SJCRH30 (cell line): ENCODE measurements at places on chromosomes 11 and 22. TPM values are rescaled to one million over a fixed set of nuclear protein-coding genes. Genes with fewer than 3 reads are reported as not detected.

The OR52A1 gene
- total RNA-seq, result not detected in 2 replicates

GRCh38 chr11:115280775-115281174 is 223.4 kb downstream of the CADM1 start:
- no peak for DNase-seq
- H3K36me3 ChIP-seq, result no peaks in the 10 kb centered on the region
- H3K27me3 ChIP-seq, result no peaks in the 10 kb centered on the region
- H3K4me3 ChIP-seq, result no peak overlapping the region
- H3K27ac ChIP-seq, result no peak overlapping the region

- H3K36me3 ChIP-seq, result no peaks in the 10 kb centered on the region
- H3K4me1 ChIP-seq, result peaks cover 5% of the 10 kb centered on the region; the same call in 1 of the 2 replicates
- H3K27me3 ChIP-seq, result peaks cover 14% of the 10 kb centered on the region
- DNase-seq, result no peak
- H3K4me3 ChIP-seq, result no peak overlapping the region
- H3K27ac ChIP-seq, result no peak overlapping the region
Measured at GRCh38 chr22:46028106-46028991, 51.4 kb upstream of the WNT7B start.

GRCh38 chr11:106043540-106043939 is 21.5 kb upstream of the MSANTD4 start:
- H3K27ac ChIP-seq, result no peak overlapping the region
- H3K4me3 ChIP-seq, result no peak overlapping the region
- H3K27me3 ChIP-seq, result no peaks in the 10 kb centered on the region
- no peak for DNase-seq
- H3K4me1 ChIP-seq, result no peaks in the 10 kb centered on the region

DNA sequence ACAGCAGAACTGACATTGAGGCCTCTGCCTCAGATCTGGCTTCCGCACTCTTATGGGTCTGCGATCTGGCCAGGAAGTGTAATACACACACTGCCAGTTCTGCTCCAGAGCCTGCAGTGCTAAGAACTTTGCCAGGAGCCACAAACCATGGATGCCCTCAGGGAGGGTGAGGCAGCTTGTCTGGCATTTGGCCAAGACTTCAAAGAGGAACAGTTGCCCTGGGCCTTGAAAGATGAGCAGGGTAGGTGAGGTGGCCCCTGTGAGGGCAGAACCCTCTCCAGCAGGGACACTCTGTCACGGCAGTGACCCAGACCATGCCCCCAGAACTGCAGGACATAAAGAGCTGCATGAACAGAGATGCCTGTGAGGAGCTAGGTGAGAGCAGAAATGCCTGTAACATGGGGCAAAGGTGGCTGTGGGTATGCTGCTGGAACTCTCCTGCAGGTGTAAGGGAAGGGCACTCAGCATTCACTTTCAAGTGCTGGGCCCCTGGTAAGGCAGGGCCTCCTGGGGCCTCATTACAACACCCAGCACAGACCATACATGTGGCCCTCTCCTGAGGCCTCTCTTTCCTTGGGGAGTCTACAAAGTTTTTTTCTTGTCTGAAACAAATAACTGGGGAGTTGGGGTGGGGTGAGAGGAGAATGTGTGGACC is 47.3 kb downstream of the NEU3 start:
- no peak overlapping the region for H3K27ac ChIP-seq
- no peaks in the 10 kb centered on the region for H3K4me1 ChIP-seq
- H3K4me3 ChIP-seq, result no peak overlapping the region
- H3K27me3 ChIP-seq, result no peaks in the 10 kb centered on the region

DNA sequence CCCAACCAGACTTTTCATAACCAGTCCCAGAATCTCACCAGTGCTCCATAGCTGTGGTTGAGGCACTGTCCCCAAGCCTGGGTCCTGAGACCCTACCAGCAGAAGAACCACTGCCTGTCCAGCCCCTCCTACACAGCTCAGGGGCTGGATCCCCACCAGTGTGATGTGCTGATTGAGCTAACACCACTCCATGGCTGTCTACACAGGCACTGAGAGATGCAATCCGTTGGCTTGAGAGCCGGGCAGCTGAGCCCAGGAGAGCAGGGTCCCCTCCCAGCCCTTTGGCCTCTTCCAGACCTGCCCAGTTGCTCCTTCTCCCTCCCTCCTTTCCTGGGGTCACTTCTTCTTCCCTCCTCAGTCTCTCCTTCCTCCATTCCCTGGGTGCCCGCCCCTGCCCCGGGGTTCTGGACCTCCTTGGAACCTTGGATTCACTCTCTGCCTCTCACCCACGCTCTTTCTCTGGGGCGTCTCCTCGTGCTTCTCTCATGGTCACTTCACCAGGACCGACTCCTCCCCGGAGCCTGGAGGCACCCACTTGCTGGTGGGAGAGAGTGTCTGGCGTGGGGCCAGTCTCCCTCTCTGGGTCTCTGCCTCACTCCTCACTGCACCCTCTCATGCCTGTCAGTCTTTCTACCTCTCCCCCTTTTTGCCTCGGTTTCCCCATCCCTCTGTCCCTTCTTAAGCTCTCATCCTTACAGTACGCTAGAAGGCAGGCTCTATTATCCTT is 706 bp upstream of the SCYL1 start:
- H3K27me3 ChIP-seq, result no peaks in the 10 kb centered on the region
- H3K4me3 ChIP-seq, result peak overlapping the region; percentile 40
- no peaks in the 10 kb centered on the region for H3K36me3 ChIP-seq
- no peak for DNase-seq
- peaks cover 4% of the 10 kb centered on the region; the same call in 1 of the 2 replicates for H3K4me1 ChIP-seq

The MMP3 gene
- total RNA-seq, result 0.43 and 0.71 TPM in 2 replicates

GRCh38 chr11:119803726-119804294 is 74.8 kb upstream of the NECTIN1 start:
- H3K36me3 ChIP-seq, result no peaks in the 10 kb centered on the region
- no peak for DNase-seq
- H3K27me3 ChIP-seq, result no peaks in the 10 kb centered on the region
- no peaks in the 10 kb centered on the region for H3K4me1 ChIP-seq

GRCh38 chr11:120281143-120281795 is 41.3 kb downstream of the POU2F3 start:
- no peak overlapping the region for H3K4me3 ChIP-seq
- no peak for DNase-seq
- H3K4me1 ChIP-seq, result no peaks in the 10 kb centered on the region
- H3K36me3 ChIP-seq, result no peaks in the 10 kb centered on the region
- no peaks in the 10 kb centered on the region for H3K27me3 ChIP-seq
- no peak overlapping the region for H3K27ac ChIP-seq

DNA sequence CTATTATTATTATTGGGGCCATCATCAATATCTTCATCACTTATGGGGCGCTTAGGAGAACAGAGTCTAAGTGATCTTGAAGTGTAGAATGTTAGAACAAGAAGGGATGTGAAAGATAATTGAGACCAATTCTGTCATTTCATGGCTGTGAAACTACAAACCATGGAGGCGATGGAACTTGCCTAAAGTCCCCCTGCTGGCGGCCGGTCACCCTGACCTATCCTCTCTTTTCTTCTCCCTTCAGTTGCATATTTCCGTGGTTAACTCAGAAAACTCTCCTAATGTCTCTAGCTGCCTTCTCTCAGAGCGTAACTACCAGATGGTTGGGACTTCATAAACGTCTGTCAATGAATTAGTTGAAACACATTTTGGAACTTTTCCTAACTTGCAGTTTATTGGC is 6.6 kb upstream of the OR4B1 start:
- no peaks in the 10 kb centered on the region for H3K27me3 ChIP-seq
- H3K27ac ChIP-seq, result no peak overlapping the region
- no peak overlapping the region for H3K4me3 ChIP-seq

GRCh38 chr11:11944444-11944843 is 64.0 kb downstream of the DKK3 start:
- no peak overlapping the region for H3K27ac ChIP-seq
- peaks cover 72% of the 10 kb centered on the region for H3K36me3 ChIP-seq
- DNase-seq, result no peak
- no peaks in the 10 kb centered on the region for H3K27me3 ChIP-seq

DNA sequence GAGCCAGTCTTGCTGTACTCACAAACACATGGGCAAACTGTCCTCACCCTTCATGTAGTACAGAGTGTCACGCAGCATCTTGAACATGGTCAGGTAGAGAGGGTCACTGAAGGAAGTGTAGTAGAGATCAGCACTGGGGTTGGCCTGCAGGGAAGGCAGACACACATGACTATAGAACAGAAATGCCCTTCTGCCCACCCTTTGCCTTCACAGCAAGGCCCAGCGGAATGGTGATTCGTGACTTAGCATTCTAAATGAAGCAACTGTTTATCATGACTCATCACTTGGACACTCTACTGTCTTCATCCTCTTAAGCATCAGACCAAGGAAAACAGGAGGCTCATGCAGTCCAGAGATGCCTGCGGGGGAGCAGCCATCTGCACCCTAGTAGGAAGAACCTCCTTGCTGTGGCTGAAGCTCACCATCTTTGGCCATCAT is 33.4 kb downstream of the SERPIND1 start:
- no peaks in the 10 kb centered on the region for H3K27me3 ChIP-seq
- H3K4me1 ChIP-seq, result 0 out of 2 replicates have a peak, but pooled peaks cover 2% of the 10 kb centered on the region
- peak; percentile 36 for DNase-seq
- H3K27ac ChIP-seq, result no peak overlapping the region
- H3K36me3 ChIP-seq, result peaks cover 34% of the 10 kb centered on the region
- H3K4me3 ChIP-seq, result no peak overlapping the region

GRCh38 chr11:3152471-3153110 is 12.5 kb downstream of the OSBPL5 start:
- H3K4me1 ChIP-seq, result no peaks in the 10 kb centered on the region
- H3K27ac ChIP-seq, result no peak overlapping the region
- H3K36me3 ChIP-seq, result no peaks in the 10 kb centered on the region

GRCh38 chr22:20852503-20852902 is 6.1 kb downstream of the PI4KA start:
- H3K36me3 ChIP-seq, result no peaks in the 10 kb centered on the region
- H3K4me1 ChIP-seq, result 0 out of 2 replicates have a peak, but pooled peaks cover 3% of the 10 kb centered on the region
- H3K4me3 ChIP-seq, result no peak overlapping the region
- DNase-seq, result no peak
- no peak overlapping the region for H3K27ac ChIP-seq

GRCh38 chr11:127073621-127074020 is 73.1 kb upstream of the KIRREL3 start:
- peaks cover 22% of the 10 kb centered on the region for H3K4me1 ChIP-seq
- peak overlapping the region; percentile 44 for H3K27ac ChIP-seq
- H3K4me3 ChIP-seq, result no peak overlapping the region

The SLC22A9 gene
- total RNA-seq, result not detected in 2 replicates

The TRIM48 gene
- not detected in 2 replicates for total RNA-seq
